A673 (cell line): ENCODE measurements at places on chromosomes 2 and 18. TPM values are rescaled to one million over a fixed set of nuclear protein-coding genes. Genes with fewer than 3 reads are reported as not detected.

GRCh38 chr2:3270095-3270478, 107.5 kb downstream of the EIPR1 start:
- DNase-seq, result no peak

DNA sequence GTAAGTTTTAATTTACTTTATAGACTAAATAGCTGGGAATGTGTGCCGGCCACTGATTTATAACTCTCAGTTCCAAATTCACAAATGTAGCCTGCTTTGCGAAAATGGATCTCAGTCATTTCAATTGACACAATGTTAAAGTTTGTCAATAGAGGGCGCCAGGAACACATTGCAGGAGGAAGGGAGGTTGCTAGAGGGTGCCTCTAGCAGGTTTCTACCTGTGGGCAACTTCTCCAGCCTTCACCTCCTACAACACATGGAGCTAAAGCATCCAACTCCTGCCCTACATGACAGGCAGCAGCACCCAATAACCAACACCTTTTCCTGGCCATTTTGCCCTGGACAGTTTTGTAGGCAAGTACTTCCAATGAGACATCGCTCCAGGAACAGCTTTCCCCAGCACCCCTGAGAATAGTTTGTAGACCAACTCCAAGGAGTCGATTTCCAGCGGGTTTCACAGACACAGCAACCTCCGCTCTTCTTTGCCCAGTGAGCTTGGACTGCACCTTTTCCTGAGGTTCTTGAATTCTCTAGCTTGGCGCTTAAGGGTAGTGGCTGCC, 784.8 kb upstream of the CDH2 start:
- DNase-seq, result peak; percentile 72

HSPD1 gene
- total RNA-seq, result 737 and 812 TPM in 2 replicates

PJVK gene
- 1.9 and 2.3 TPM in 2 replicates for total RNA-seq

SMAD4 gene
- 120 TPM in 2 replicates for total RNA-seq
